Activated CD4-positive, alpha-beta T cell treated with anti-CD3 and anti-CD28 coated beads, Interleukin-2, amount 10 ng/mL, durations not matched to agents 7 days and 5 days (primary cell): ENCODE measurements at places on chromosomes 3 and 15. TPM values are rescaled to one million over a fixed set of nuclear protein-coding genes. Genes with fewer than 3 reads are reported as not detected.
A peak's percentile ranks its signal among the peaks of the same experiment; 100 is the strongest.

LMAN1L gene
- total RNA-seq = 0.87 TPM

C3orf33 gene
- total RNA-seq = 1.1 TPM

SKOR1 gene
- total RNA-seq = 0.29 TPM

SLC28A1 gene
- total RNA-seq = not detected

GP9 gene
- not detected for total RNA-seq

MYL3 gene
- total RNA-seq = not detected

CCDC33 gene
- total RNA-seq = not detected

DNA sequence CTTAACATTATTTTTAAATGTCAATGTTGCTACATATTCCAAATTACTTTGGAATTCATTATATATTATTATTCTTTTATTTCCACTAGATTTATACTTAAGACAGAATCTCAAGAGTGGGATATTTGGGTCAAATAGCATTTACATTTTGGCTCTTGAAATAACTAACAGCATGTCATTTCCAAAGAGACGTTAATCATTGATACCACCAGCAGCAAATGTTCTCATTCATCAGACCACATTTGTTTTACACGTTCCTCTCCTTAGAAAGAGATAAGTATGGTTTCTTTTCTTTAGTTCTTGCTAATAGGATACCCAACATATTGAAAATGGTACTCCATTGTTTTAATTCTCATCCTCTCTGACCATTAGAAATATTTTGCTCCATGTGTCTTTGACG is 229.8 kb downstream of the LPP start:
- DNase-seq = no peak

DNA sequence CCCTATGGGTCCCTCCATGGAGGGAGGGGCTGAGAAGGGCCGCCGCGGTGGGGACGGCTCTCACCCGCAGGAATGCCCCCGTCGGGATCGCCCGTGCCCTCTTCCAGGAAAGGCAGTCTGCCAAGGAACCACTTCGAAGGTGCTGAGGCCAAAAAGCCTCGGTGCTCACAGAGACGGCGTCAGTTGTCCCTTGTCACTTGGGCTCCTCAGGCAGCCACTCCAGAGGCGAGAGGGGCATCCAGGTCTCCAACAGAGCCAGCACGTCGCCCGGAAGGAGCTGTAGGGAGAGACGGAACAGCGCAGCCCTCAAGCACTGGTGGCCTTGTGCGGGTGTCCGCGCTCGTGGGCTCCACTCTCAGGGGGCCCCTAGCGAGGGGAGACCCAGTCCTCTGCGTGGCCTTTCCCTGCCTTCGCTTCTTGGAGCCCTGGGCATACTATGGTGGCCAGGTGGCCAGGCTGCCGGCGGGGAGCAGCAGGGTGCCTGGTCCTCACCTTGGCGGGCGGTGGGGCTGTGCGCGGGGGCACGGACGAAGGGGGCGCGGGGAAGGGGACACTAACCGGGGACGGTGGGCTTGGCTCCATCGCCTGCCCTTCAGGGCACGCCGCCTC is 994 bp downstream of the MESP1 start:
- no peak for DNase-seq

GRCh38 chr15:47548986-47549385 is 168.3 kb upstream of the SEMA6D start:
- no peak for DNase-seq

DNA sequence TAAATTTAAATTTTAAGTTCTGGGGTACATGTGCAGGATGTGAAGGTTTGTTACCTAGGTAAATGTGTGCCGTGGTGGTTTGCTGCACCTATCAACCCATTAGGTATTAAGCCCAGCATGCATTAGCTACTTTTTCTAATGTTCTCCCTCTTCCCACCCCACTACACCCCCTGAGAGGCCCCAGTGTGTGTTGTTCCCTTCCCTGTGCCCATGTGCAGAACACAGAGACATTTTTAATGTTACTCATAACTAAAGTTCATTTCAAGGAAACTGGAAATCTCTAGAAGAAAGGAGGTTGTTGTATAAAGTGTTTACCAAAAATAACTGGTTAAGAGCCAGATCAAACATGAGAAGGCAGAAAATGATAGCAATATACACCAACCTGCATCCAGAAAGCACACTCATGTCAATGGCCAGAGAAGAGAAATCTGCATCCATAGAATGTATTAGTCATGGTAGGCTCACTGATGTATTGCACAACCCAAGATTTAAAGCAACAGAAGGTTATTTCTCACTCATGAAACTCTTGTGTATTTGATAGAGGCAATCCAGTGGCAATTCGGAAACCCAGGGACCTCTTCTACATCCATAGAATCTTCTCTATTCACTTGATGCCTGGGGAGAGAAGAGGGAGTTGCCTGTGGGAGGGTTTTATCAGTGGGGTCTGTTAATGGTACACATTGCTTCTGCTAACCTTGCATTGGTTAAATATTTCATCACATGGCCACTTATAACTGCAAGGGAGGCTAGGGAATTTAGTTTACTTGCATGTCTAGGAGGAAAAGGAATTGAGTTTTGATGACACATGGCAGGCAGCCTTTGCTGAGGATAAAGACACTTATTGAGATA is 321.9 kb upstream of the RASGRP1 start:
- DNase-seq = no peak

DNA sequence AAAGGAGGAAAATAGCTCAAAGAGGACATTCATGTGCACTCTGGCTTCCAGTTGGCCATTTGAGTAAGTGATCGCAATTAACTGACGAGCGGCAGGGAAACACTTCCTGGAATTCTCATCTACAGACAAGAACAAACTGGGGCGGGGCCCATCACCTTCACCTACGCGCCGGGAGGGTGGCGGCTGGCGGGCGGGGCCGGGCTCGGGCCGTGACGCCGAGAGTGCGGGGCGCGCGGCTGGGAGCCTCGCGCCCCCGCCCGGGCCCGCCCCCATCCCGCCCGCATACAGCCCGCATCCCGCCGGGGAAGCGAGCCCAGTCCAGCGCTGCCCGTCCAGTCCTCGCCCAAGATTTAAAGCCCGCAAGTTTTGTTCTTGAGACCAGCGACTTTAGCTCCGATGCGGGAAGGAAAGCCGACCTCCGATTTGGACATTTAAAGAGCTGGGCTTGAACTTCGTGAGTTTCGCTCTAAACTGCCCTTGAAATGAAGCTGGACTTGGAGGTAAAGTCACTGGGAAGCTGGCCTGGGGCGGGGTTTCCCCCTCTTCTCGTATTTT is at the start of gene B3GNT5:
Gene B3GNT5, plus strand, starts transcription at position 281 of the 555 bp plus-strand sequence. CDS start 16,546 bp downstream, outside the sequence.
- DNase-seq = peak; percentile 30

DNA sequence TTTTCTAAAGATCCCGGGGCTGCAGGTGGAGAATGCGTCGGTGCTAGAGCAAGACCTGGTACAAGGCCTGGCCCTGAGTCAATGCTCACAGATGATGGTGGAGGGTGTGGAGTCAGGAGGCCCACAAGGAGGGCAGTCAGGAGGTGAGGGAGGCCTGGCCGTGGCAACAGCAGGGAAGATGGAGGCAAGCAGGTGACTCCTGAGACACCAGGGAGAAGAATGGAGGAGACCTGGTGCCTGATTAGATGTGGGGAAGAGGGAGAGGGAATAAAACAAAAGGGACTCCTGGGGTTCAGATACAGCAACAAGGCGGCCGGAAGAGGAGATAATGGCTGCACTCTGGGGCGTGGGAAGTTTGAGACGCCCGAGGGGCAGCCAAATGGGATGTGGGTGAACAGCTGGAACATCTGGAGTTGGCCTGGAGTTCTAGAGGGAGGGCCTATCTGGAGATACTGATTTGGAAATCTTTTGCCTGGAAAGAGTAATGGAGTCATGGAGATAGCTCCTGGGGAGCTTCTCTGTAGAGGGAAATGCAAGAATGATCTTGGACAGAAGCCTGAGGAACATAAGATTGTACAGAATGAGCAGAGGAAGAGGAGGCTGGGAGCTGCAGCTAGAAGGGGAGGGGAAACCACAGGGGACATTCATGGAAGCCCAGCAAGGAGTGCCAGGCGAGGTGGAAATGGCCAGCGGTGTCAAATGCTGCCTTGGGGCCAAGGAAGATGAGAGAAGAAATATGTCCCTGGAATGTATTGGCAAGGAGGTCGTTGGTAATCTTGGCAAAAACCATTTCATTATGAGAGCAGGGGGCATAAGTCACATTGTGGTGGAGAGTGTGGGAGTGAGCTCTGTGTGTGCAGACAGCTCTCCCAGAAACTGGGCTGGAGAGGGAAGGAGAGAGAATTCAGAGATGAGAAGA is 67.5 kb upstream of the CORO2B start:
- no peak for DNase-seq

DNA sequence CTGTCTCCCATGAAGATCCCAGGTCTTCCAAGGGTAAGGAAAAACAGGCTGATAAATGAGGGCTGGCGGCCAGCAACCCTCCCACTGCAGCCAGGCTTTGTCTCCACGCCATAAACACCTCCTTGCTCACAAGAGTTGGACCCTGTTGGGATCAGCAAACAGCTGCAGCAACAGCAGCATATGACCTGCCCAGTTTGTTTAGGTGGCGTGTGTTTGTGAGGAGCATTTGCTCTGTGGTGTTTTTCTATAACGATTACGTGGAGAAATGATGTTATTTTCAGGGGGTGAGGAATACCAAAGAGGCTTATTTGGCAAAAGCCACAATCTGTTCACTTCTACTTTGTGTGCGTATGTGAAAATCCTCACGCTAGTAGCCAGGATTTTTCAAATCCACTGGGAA is 58.5 kb downstream of the RFTN1 start:
- DNase-seq = no peak

DNA sequence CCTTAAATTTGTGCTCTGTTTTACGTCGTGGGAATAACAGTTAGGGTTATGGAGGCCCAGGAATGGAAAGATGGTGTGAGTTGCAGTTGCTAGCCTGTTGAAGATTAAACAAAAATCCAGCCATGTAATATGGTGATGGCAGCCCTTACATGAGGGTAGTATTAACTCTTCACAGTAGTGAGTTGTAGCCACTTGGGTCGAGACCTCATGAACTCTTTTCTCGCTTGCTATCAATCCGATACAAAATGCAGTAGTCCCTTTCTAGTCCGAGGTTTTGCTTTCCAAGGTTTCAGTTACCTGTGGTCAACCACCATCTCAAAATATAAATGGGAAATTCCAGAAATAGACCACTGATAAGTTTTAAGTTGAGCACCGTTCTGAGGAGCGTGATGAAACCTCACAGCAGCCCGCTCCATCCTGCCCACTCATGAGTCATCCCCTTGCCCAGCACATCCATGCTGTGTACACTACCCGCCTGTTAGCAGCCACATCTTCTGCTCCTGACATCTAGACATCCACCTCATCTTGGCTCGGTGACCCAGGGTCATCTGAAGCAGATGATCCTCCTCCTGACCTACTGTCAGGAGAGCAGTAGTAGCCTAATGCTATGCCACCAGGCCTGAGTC is 177.9 kb downstream of the CDIN1 start:
- DNase-seq = no peak

- DNase-seq = no peak
These were observed 122.0 kb downstream of the TFDP2 start for GRCh38 chr3:142027300-142027699.

DNA sequence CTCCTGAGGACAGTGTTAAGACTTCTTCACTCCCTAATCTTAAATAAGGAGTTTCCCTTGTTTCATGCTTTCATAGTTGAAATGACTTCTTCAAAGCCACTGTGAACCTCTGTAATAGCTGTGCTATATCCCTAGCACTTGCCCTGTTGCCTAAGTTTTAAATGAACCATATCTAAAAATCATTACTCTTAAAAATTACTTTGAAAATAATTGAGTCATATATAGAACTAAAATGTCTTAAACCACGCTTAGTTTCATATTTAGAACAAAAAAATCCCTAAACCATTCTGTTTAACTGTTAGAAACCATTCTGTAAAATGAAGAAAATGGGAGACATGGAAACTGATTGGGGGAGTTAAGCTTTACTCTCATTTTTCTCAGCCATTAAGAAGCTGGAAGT is 29.8 kb downstream of the DNAJC19 start:
- DNase-seq = no peak

- DNase-seq = peak; percentile 76
These were observed 2.4 kb upstream of the CD96 start for GRCh38 chr3:111539351-111540331.

GRCh38 chr3:172447611-172448579 is at the start of gene GHSR:
Gene GHSR (minus strand): TSS chr3:172448456. CDS start chr3:172448413, 43 bp downstream.
- DNase-seq = peak; percentile 17

DNA sequence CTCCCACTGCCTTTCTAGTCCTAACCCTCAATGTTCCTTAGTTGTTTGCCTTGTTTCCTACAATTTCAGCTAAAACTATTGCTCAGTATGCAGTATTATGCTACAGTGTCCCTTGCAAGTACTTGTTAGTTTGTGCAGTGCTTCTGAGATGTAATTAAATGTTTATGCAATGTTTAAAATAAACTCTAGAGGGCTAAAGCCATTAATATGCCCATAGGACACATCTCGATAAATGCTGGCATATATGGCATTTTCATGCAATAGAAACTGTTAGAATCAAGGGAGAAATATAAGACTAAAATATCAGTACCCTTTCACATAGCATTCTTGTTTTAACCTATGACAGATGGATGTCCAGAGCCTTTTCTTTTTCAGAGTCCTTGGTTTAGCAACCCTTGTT is 59.8 kb upstream of the ACKR4 start:
- no peak for DNase-seq

DNA sequence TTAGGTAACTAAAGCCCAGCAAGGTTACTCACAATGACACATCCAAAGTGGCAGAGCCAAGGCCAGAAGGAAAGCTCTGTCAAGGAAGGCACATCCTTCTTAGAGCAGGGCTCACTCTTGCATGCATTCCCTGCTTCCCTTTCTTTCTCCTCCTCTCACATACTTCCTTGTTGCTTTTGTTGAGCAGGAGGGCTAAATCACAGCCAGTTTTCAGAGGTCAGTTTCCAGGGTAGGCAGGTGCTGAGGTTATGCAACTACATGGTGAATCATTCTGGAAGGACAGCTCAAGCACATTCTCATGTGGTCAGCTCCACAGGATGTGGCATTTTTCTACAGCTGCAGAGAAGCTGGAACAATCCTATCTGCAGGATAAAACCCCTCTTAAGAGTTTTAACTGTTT is 275.6 kb downstream of the ZNF621 start:
- no peak for DNase-seq
